ENCODE measurements at places on chromosomes 5 and 9.

DNA sequence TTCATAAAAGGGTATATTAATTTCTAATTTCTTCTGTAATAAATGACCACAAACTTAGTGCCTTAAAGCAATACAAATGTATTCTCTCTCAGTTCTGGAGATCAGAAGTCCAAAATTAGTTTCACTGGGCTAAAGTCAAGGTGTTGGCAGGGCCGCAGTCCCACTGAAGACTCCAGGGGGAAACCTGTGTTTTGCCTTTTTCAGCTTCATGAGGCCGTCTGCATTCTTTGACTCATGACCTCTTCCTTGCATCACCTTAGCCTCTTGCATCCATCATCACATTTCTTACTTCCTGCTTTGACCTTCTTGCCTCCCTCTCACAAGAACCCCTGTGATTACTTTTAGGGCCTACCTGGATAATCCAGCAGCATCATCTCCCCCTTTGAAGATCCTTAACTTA, 42.0 kb upstream of the ALDH1B1 start:
- no peak for DNase-seq

- DNase-seq: no peak
Measured at GRCh38 chr5:28390341-28390740, 1352.0 kb upstream of the CDH9 start.

GRCh38 chr5:170139786-170140335, 34.2 kb downstream of the FOXI1 start:
- no peak for DNase-seq

DNA sequence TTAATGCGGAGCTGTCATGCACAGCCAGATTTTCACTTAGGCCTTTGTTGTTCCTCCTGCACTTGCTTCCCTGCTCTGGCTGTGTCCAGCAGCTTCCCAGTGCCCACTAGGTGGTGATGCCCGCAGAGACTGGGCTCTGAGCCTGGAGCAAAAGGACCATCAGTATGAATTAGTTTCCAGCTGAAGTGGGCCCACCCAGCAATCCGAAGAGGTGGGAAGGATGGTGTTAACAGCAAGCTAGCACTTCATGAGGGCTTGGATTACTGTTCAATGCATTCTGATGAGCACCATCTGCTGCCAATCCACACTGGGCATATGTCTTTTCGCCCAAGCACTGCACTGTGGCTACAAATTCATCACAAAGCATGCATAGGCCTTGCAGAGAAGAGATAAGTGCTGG, 459.1 kb downstream of the SPOCK1 start:
- no peak for DNase-seq

DNA sequence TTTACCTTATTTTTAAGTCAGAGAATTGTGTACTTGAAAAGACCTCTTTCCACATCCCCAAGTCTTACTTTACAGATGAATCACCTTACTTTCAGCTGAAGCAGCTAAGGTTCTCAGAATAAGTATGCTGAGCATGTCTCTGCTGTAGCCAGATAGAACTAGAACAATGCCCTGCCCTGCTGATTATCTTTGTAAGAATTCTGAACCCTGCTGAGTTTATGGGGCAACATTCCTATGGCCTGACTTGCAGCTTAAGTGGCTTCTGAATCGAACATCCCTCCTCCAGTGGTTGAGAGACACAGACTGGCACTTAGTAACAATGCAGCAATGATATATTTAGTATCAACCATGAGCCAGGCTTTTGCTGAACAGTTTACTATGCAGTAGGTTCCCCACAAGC, 592.0 kb upstream of the WWC1 start:
- DNase-seq: no peak
